Stimulated activated CD4-positive, alpha-beta T cell treated with anti-CD3 and anti-CD28 coated beads, Interleukin-15, amount 100 ng/mL, for 1 hour (primary cell): ENCODE measurements at places on chromosomes 1 and 21.

DNA sequence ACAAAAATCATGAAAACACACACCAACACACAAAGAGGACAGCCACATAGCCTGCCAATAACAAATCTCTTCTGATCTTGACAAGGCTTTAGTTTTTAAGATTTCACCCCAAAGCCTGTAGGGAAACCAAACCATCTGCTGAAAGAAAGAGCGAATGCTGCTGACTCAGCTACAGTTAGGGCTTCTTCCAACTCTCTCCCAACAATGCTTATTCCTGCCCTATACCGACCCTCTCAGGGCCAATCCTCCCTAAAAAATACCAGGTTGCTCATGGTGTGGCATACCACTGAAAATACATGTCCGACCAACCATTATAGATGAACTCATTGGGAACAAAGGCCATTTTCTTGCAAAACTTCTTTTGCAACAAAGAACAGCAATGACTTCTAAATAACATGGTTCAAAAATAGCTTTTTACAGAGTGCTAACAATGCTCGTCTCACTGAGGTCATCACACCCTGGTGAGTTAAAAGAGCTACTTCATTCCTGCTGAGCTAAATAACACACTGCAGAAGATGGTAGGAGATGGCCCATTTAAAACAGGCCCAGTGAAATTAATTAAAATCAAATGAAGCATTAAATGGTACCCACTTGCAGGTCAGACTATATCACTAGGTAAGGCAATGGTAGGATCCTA is 86.1 kb downstream of the KIAA0319L start:
- DNase-seq, result no peak

DNA sequence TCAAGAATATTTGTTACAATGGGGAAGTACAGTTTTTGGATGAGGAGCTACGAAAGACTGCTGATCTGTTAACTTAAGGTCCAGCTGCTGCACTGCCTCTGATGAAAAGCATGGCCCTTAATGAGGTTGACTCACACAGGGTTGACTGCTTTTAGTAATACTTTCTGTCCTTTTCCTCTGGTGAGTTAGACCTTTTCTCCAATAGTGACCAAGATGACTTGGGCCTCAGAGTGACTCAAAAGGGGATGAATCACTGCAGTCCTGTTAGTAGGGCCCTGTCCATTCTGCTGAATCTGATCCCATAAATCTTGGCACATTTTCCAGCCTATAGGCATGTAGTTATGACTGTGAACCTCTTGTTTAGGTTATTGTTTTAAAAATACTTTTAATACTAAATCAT is 2.7 kb downstream of the DISP1 start:
- DNase-seq, result no peak

DNA sequence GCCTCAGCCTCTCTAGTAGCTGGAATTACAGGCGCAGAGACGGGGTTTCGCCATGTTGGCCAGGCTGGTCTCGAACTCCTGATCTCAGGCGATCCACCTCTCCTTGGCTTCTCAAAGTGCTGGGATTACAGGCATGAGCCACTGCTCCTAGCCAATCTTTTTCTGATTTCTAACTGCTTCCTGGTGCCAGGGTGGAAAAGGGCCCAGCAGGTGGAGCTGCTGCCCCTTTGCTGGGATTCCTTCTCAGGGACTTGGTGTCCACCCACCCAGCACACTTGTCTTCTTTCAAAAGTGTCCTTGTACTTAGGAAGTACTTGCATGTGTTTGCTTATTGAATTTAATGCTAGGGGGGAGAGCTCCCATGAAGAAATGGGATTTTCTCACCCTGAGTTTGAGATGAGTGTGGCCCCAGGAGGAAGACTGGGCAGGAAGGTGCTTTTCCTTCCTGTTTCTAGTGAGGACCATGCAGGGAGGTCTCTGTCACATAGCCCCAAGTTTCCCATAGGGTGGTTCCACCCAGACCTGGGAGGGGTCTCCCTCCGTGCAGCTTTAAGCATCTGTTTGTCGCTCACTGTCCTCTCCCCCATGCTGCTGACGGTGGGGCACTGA is 14.2 kb downstream of the UTP11 start:
- DNase-seq, result no peak

DNA sequence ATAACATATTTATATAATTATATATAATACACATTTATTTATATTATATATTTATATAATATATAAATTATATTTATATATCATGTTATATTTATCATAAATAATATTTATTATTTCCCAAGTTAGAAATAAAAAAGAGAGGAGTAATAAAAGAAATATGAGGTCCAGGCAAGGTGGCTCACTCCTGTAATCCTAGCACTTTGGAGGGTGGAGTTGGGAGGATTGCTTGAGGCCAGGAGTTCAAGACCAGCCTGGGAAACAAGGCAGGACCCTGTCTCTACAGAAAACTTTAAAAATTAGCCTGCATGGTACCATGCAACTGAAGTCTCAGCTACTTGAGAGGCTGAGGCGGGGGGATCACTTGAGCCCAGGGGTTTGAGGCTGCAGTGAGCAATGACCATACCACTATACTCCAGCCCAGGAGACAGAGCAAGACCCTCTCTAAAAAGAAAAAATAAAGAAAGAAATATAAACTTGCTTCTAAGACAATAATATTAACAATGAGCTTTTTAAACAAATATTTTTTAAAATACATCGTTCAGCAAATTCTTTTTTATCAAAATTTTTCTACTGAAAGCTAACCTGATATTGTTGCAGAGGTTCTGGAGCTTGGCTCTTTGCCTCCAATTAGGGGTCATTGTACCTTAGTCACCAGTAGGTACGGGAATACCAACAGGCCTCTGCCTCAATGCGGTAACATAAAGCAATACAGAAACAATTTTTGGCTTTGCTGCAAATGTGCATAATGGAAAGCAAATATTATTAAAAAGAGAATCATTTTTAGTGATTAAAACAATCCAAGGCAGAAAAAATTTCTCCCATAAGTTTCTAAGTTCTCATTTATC is 290.0 kb downstream of the SETD4 start:
- no peak for DNase-seq

DNA sequence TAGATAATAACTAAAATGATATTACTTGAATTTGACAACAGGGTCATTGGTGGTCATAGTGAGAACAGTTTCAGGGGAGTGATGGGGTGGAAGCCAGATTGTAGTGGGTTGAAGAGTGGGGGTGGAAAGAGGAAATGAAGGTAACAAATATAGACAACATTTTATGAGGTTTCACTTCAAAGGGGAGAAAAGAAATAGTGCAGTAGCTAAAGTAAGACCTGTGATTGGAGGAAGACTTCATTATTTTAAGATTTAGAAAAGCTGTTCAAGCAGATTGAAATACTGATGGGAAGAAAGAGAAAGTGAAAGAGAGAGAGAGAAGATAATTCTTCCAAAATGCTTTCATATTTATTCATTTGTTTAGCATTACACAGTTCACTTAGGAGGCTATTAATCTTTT is 52.0 kb upstream of the KCNA3 start:
- DNase-seq, result no peak

- DNase-seq, result no peak
These were observed 39.3 kb upstream of the EXOSC10 start for GRCh38 chr1:11138952-11139351.

GRCh38 chr1:244302876-244303609 is 148.7 kb downstream of the ADSS2 start:
- DNase-seq, result no peak

DNA sequence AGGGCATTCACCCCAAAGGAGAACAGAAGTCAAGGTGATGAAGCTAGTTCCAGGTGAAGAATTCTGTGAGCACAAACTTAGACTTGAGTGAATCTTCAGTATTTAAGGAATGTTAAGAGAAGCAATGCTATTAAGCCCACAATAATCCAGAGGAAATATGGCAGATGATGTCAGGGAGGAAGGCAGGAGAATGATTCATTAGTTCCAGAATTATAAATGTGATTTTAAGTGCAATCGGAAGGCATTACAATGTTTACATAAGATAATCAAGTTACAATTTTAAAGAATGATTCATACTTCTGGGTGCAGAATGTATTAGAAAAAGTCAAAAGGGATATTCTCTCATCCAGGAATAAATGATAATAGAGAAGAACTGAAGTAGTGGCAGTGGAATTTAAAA is 545.2 kb upstream of the BRINP3 start:
- DNase-seq, result no peak

GRCh38 chr1:6666696-6667095 is 34.9 kb downstream of the DNAJC11 start:
- DNase-seq, result no peak

DNA sequence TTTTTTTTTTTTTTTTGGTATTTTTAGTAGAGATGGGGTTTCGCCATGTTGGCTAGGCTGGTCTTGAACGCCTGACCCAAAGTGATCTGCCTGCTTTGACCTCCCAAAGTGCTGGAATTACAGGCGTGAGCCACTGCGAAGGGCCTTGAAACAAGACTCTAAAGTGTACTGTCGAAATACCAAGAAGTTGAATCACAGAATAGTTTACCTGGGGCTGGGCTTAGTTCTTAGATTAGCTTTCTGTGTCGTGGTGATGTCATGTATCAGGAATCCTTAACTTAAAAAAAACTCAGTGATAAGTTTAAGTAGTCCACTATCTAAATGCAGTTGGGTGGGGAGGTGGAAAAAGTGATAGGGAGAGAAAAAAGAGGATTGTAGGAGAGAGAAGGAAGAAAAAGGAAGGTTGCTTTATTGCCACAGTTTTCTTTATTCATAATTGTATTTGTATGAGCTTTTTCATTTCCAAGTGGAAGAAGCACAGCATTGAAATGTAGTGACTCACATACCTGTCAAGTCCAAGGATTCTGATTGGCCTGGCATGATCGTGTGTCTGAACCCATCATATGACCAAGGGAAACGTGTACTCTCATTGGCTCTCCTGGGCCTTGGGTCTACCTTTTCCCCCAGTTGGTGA is 13.4 kb downstream of the ITSN1 start:
- no peak for DNase-seq

- DNase-seq, result no peak
These were observed 110.2 kb downstream of the MATN1 start for GRCh38 chr1:30613188-30613587.

DNA sequence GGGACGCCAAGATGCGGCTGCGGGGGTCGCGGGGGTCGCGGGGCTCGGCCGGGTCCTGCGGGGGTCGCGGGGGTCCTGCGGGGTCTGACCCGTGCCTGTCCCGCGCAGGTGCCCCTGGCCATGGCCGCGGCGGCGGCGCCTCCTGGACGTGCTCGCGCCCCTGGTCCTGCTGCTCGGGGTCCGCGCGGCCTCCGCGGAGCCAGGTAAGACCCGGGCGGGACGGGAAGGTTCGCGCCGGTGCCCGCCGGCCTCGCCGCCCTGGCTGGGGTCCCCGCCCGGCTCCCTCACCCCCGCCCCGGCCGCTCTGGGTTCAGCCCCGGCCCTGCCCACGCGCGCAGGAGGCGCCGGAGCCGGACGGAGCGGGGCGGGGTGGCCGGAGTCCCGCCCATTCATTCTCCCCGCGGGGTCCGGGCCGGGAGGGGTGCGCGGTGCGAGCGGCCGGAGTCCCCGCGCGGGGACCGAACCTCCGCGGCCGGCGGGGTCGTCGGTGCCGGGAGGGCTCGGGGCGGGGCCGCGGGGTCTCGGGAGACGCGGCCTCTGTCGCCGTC is 380 bp downstream of the COL18A1 start:
- DNase-seq, result no peak

DNA sequence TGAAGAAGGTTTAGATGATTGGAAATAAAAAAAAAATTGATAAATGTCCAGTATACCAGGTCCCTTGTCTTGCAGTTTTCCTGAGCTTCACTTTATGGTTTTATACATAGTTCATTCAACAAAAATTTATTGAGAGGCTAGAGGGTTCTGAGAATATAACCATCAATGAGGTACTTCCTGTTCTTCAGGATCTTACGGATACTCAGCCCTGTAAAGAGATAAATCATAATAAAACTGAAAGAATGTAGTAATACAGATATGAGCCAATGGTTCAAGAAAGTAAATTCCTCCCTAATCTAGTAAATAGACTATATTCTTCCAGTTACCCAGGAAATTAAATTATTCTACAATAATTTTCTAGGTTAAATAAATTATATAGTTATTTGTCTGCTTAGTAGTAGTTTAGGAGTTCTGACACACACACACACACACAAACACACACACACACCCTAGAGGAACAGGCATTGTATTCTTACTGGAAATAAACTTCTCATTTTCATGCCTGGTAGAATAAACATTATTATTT is 70.4 kb upstream of the HMCN1 start:
- DNase-seq, result no peak

GRCh38 chr1:239337799-239338430 is 48.5 kb upstream of the CHRM3 start:
- no peak for DNase-seq

GRCh38 chr21:21290751-21291150 is 292.5 kb downstream of the NCAM2 start:
- DNase-seq, result no peak

DNA sequence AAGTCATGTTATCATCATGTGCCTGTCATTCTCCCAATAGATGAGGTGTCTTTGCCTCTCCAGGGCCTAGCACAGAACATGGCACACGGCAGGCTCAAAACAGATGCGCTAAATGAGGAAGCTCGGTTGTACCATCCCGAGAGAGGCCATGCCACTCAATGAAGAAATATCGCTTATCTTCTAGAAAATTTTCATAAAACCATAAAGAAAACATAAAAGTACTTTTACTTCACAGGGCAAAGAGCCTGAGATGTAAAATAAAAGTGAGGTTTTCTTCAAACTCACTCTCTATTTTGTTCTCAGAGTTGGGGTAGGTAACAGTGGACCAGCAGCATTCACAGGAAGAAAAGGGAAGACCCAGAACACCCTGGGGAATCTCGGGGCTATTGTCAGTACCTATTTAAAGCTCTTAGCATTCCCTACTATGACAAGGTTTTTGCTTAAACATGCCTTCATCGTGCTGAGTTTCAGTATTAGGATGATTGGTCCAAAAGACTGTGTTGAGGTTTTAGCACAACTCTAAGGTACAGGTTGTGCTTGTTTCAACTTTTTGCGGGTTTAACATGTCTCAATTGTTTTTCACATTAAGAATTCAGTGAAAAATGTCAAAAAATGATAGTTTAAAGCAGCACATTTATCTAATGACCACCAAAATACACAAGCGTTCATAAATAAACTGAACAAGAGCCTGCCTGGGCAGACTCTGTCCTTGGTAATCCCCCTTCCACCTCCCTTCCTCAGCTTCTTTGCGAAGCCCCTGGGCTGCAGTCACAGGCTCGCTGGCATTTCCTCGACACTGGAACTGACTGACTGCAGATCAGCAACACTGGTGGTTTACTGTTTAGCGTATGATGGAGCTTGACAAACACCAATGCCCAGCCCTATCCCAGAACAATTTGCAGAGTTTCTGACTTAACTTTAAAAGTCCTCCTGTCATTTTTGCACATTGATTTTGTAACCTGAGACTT is 55.6 kb downstream of the COQ8A start:
- no peak for DNase-seq

DNA sequence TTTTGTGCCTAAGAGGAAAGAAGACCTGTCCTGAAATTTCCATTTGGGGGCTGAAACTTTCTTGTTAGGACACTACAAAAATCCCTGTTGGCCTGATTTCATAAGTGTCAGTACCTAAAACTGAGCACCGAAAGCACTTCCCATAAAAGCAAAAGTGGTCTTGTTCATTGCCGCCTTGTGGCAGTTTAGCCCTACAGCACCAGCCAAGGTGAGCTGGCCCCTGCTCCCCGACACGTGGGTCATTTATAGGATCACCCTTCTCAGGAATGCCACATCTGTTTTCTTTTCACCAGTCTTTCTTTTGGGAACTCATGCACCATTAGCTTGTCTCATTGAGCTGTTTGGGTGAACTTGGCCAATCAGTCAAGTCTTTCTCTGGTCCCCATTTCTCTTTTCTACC is 155.8 kb upstream of the KAZN start:
- DNase-seq, result no peak
